ENCODE measurements at places on chromosomes 5 and 9.

- no peak for DNase-seq
Observed at GRCh38 chr9:89304020-89304833, 6.8 kb upstream of the CKS2 start.

- no peak for DNase-seq
Observed at GRCh38 chr9:91815896-91816295, 134.1 kb downstream of the ROR2 start.

DNA sequence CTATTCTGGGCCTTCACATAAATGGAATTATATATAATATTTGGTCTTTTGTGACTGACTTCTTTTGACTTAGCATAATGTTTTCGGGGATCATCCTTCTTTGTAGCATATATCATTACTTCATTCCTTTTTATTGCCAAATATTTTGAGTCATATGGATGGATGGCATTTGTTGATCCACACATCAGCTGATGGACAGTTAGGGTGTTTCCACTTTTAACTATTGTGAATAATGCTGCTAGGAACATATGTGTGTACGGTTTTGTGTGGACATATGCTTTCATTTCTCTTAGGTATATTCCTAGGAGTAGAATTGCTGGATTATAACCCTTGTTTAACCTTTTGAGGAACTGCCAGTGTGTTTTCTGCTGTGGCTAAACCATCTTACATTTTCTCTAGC lies 249.6 kb downstream of the FANCC start:
- DNase-seq = no peak

GRCh38 chr5:104186100-104186499 lies 623.5 kb upstream of the NUDT12 start:
- no peak for DNase-seq

GRCh38 chr9:31236344-31236743 lies 1148.1 kb upstream of the ACO1 start:
- DNase-seq = no peak

GRCh38 chr5:173627860-173628392 lies 11.5 kb upstream of the BOD1 start:
- no peak for DNase-seq

GRCh38 chr5:148309746-148310145 lies 2.5 kb upstream of the SPINK7 start:
- DNase-seq = no peak

DNA sequence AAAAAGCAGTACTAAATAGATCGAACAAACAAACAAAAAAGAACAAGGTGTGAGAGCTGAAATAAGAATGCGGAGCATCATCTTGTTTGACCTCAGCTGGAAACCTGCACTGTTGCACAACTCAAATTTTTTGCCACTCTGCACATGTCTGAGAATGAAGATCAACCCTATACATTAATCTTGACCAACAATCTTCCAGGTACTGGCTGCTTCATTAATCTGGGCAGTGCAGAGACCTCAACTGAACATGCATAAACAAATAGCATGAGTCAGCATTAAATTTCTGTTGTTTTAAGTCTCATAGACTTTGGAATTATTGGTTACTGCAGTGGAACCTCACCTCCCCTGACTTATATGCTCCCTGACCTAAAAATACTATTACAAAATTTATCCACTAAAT lies 114.6 kb upstream of the FTMT start:
- DNase-seq = no peak

DNA sequence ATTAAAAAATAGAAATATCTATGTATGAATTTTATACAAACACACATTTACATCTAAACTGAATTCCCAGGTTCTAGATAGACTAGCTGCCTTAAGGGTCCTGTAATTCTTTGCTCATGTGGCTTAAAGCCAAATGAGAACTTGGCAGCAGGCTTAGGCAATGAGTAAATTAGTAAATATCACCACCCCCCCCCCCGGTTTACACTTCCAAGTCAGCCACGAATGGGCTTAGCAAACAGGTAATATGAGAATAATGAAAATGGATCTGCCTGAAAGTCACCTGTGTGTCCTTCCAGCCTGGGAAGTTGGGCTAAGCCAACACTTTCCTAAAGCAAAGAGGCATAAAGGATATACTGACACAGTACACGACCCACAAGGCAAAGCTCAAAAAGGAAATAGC lies 108.6 kb downstream of the KLHL3 start:
- DNase-seq = no peak

- DNase-seq = no peak
Observed at GRCh38 chr5:93960042-93960441, 218.6 kb upstream of the POU5F2 start.

DNA sequence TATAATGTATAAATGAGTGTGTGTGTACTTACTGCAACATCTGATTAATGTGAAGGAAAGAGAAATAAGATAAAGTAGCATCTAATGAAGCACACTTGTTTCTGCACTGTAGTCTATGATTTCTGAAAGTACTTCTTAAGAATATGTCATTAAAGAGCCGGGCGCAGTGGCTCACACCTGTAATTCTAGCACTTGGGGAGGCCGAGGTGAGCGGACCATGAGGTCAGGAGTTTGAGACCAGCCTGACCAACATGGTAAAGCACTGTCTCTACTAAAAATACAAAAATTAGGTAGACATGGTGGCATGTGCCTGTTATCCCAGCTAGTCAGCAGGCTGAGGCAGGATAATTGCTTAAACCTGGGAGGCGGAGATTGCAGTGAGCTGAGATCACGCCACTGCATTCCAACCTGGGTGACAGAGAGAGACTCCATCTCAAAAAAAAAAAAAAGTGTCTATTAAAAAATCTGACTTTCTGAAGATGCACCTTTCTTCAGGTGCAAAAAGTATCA lies 556.9 kb downstream of the PTPRD start:
- no peak for DNase-seq

DNA sequence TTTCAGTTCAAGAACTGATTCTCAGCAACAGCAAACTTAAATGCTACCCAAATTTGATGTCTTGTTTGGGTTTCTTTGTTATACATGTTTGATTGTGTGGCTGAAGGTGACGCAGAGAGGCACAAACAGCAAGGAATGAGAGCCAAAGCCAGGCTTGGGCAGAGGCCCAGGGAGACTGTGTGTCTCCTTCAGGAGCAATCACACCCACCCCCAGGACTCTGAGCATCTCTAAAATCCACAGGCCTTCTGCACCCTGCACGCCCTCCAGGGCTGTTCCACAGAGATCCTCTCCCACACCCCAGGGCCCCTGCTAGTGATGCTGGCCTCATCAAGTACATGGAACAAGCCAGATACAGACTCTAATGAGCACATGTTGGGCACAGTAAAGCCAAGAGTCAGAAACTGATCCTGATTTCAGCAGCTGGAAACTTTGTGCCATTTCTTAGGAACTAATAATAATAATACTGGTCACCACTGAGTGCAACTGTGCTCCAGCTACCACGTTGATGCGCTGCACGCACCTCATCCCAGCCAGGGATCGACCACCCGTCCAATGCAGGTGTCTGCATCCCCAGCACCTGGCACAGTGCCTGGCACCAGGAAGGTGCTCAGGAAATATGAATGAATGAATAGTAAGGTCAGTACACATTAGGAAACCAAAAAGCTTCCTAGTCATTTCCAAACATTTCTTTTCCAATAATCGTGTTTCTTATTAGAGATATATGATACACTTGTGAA lies 54.6 kb upstream of the TCF7 start:
- no peak for DNase-seq

GRCh38 chr9:114387680-114388356 lies at the start of gene AKNA:
Gene AKNA, minus strand, starts transcription at chr9:114387982. Its CDS starts 6,649 bp downstream, at chr9:114381333.
- peak; percentile 71 for DNase-seq

GRCh38 chr5:170263906-170264305 lies 31.1 kb downstream of the C5orf58 start:
- no peak for DNase-seq

- peak; percentile 62 for DNase-seq
Observed at GRCh38 chr5:111757355-111758283, 625 bp upstream of the NREP start.

DNA sequence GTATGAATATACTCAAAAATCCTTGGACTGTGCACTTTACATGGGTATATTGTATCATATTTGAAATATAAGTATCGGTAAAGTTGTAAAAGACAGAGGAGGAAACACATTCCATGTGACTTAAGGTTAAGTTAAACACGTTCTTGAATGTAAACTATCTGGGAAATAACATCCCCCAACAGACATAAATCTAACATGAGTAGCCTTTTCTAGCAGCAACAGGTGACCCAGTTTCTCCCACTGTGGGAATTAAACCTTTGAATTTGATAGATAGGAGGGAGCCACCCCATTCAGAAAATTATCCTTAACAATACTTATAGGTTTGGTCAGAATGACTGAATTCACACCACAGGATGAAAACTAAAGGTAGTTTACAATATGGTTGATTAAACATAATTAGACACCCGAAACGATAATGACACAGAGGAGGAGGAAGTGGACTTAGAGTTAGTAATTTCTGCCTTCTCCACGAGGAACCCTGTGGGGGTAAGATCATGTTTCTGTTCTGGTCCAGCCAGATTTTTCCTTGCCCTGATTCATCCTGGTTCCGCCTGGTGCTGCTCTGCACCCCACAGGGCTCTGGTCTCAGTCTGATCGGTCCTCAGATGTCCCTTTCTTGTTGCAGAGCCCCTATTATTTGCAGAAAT lies 84.6 kb upstream of the DNAH5 start:
- no peak for DNase-seq

DNA sequence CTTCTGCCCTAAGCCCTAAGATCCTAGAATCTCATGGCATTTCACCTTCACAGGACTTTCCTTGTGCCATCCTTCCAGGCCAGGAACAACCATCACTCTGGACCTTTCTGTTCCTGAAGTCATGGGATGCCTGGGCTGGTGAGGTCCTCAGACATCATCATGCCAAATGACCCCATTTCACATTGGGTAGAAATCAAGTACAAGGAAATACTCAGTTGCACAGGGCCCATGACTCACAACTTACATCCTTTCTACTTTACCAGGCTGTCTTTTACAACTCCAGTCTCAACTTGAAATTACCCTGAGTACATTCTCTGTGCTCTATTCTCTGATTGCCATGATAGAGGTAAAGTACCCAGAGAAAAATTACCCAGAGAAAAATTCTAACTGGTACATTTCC lies 167.1 kb downstream of the PIK3R1 start:
- no peak for DNase-seq

DNA sequence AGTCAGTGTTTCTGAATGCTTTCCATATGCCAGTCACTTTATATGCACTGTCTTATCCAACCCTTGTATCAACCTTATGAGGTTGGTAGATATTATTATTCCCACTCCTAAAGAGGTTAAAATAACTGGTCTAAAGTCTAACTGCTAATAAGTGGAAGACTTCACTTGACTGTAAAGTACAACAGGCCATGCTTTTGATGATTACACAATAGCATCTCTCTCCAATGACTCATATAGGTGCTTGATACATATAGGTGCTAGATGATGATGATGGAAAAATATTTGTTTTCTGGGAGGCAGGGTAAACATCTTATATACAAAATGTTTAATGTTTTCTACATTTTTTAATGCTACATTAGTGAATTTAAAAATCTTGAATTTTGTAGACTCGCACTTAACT lies 75.9 kb upstream of the NR3C1 start:
- DNase-seq = no peak

DNA sequence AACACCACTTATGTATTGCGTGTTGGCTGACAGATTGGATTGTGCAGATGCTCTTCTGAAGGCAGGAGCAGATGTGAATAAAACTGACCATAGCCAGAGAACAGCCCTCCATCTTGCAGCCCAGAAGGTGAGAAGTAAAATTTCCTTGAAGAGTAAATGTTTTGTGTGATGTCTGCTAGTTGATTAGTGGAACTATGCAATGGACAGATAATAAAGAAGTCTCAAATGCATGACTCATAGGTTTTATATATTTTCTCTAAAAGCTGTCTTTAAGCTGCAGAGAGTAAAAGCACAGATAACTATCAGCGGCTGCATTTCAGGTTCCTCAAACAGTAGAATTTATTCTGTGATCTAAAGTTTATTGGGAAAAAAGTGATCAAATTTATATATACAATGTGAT lies 27.4 kb downstream of the INVS start:
- no peak for DNase-seq

GRCh38 chr5:35331956-35332950 lies 102.0 kb upstream of the PRLR start:
- DNase-seq = no peak

DNA sequence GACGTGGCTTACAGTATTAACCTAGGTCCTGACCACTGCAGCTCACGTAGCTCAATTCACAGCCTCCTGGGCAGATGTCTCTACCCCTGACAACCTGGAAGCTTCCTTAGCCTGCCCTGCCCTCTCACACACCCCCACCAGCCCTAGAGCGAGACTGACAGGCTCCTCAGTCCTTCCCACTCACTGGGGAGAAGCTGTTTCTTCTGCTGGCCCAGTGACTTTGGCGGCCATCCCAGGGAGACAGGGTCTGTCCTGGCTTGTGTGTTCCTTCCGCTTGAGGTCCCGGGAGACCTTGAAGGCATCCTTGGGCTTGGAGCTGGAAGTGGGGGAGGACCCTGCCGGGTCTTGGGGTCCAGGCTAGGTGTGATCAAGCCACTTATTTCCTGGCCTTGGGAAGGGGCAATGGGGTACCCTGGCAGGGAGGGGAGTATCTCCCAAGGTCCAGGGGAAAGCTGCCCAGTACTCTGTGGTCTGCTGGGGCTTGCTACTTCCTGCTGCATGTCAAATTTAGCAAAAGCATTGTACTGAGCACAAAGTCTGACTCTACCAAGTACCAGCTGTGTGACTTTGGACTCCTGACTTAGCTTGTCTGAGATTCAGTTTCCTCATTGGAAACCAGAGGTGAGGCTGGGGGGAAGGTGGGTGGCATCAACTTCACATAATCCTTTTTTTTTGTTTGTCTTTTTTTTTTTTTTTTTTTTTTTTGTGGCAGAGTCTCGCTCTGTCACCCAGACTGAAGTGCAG lies 1.9 kb downstream of the MIGA2 start:
- DNase-seq = no peak

DNA sequence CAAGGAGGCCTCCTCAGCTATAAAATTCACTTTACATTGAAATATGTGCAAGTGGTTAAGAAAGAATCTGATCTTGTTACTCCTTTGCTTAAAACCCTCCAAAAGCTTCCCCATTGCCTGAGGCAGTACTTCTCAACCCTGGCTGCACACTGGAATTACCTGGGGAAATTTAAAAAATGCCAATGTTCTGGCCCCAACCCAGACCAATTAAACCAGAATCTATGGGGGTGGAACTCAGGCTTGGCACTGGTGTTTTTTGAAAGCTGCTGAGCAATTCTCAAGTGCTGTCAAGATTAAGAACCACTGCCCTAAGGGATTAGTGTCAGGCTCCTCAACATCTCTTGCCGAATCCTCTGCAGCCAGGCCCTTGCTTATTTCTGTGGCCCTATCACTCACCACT lies 269.6 kb downstream of the ELAVL2 start:
- DNase-seq = no peak
